ENCODE measurements at places on chromosomes 16 and 17. TPM values are rescaled to one million over a fixed set of nuclear protein-coding genes. Genes with fewer than 3 reads are reported as not detected.

Gene LAT
- total RNA-seq, result 1.3 TPM

Gene C16orf92
- not detected for total RNA-seq

Gene ADAP2
- total RNA-seq, result 8.3 TPM

Gene ASPA
- 0.54 TPM for total RNA-seq

Gene NT5C
- 19.9 TPM for total RNA-seq

Gene HAS3
- total RNA-seq, result 14.5 TPM

Gene SGCA
- not detected for total RNA-seq

Gene GPR139
- total RNA-seq, result 0.91 TPM

GRCh38 chr16:17289674-17290635 is 180.8 kb downstream of the XYLT1 start:
- no peak for DNase-seq

DNA sequence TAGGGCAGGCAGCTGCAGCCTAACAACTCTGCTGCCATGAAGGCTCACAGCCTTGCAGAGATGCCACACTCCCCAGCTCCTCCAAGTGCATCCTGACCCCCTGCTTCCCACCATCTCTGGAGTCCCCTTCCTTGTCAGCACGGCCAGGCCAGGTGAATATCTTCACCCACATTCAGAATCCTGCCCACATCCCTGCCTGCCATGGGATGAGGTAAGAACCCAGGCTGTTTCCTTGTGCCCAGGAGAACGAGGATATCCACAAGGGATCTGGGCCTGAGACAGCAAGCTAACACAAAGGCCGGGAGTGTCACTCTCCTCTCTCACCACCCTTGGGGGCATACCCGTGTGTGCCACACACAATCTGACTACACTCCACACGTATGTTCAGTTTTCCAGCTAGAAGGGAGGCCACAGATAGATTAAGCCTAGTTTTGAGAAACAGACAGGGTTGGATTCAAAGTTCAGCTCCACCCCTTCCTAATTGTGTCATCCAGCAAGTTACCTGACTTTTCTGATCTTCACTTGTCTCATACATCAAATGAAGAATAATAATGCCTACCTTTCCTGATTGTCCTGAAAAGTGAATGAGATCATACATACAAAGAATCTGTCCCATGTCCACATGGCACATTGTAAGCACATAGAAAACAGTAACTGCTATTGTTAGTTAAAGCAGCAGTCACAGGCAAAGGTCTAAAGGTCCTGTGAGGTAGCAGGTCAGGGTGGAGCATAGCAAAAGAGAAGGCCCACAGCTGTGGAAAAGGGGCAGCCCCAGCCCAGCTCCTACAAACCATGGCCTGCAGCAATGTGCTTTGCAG is 17.4 kb upstream of the SUPT4H1 start:
- DNase-seq, result no peak

GRCh38 chr17:5976251-5976650 is 93.9 kb upstream of the WSCD1 start:
- DNase-seq, result no peak

DNA sequence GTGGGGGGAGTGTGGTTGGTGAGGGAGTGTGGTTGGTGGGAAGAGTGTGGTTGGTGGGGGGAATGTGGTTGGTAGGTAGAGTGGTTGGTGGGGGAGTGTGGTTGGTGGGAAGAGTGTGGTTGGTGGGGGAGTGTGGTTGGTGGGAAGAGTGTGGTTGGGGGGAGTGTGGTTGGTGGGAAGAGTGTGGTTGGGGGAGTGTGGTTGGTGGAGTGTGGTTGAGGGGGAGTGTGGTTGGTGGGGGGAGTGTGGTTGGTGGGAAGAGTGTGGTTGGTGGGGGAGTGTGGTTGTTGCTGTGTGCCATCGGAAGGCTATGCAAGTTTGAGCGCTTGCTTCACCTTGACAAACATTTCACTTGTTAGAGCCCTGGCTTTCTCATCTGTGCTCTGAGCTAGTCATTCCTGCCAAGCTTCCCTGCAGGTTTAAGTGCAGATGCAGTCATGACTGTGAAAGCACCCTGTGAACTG is 20.1 kb downstream of the MINK1 start:
- DNase-seq, result no peak

GRCh38 chr16:349211-349610 is 3.3 kb downstream of the AXIN1 start:
- DNase-seq, result no peak

DNA sequence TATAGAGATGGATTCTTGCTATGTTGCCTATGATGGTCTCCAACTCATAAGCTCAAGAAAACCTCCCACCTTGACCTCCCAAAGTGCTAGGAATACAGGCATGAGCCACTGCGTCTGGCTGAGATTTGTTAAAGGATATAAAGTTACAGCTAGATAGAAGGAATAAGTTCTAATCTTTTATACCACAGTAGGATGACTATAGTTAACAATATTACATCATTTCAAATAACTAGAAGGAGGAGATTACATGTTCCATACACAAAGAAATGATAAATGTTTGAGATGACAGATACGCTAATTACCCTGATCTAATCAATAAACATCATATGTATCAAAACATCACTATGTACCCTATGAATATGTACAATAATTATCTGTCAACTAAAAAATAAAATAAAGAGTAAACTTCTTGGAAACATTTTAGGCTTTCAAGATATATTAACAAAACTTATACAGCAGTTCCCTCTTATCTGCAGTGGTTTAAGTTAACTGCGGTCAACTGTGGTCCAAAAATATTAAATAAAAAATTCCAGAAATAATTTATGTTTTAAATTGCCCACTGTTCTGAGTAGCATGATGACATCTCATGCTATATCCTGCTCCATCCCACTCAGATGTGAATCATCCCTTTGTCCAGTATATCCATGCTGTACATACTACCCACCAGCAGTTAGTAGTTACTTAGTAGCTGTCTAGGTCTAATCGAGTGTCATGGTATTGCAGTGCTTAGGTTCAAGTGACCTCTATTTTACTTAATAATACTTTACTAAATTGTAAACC is 129.2 kb upstream of the NACA2 start:
- no peak for DNase-seq

GRCh38 chr16:48335961-48336360 is 49.3 kb downstream of the SIAH1 start:
- DNase-seq, result no peak

- peak; percentile 66 for DNase-seq
Measured at GRCh38 chr17:4881761-4882555, 17.4 kb upstream of the C17orf107 start.

GRCh38 chr17:11331547-11332513 is 90.8 kb downstream of the SHISA6 start:
- DNase-seq, result no peak

DNA sequence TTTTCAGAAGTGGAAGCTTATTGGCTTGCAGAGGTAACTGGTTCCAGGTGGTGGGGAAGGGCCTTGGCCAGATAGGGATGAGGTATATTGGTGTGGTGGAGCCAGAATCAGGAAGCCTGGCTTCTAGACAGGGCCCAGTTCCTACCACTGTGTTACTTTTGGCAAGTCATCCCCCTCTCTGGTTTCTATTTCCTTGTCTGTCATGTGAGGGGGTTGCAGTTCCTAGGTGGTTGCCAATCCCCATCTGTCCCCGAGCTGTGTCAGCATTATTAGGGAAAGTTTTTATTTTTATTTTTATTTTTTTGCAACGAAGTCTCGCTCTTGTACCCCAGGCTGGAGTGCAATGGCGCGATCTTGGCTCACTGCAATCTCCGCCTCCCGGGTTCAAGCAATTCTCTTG is 3.0 kb downstream of the SMCR8 start:
- no peak for DNase-seq

DNA sequence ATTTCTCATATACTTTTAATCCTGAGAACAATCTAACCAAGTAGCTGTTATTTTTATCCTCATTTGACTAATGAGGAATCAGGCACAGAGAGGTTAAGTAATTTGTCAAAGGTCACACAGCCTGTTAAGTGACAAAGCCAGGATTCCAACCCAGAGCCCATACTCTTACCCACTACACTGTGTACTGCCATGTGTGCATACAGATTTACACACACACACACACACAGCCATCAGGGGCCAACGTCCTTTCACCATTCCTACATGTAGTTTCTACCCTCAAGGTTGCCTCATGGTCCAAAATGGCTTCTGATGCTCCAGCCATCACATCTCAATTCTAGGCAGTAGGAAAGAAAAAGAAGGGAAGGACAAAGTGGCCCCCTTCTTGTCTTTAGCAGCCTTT is 22.1 kb downstream of the TMEM186 start:
- no peak for DNase-seq

GRCh38 chr17:19641687-19642372 is 6.7 kb upstream of the ALDH3A2 start:
- DNase-seq, result no peak

DNA sequence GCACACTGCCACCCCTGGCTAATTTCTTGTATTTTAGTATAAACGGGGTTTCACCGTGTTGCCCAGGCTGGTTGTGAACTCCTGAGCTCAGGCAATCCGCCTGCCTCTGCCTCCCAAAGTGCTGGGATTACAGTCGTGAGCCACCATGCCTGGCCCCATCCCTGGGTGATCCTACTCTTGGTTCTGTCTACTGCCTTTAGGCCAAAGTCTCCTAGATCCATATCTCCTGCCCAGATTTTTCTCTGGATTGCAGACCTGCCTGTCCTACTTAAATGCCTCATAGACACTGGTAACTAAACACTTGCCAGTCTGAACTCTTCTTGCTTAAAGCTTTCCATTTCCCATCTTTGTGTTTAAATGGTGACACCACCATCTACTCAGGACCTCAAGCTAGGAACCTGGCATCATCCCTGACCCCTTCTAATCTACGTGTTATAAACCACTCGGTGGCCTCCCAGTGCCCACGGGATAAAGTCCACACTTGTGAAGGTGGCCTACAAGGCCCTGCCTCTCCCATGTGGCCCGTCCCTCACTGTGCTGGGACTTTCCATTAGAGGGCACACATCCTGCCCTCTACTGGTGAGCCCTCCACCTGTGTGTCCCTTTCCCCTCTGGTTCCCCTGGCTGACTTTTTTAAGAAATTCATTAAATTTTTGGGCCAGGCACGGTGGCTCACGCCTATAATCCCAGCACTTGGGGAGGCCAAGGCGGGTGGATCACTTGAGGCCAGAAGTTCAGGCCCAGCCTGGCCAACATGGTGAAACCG is 51.1 kb downstream of the USP43 start:
- no peak for DNase-seq

DNA sequence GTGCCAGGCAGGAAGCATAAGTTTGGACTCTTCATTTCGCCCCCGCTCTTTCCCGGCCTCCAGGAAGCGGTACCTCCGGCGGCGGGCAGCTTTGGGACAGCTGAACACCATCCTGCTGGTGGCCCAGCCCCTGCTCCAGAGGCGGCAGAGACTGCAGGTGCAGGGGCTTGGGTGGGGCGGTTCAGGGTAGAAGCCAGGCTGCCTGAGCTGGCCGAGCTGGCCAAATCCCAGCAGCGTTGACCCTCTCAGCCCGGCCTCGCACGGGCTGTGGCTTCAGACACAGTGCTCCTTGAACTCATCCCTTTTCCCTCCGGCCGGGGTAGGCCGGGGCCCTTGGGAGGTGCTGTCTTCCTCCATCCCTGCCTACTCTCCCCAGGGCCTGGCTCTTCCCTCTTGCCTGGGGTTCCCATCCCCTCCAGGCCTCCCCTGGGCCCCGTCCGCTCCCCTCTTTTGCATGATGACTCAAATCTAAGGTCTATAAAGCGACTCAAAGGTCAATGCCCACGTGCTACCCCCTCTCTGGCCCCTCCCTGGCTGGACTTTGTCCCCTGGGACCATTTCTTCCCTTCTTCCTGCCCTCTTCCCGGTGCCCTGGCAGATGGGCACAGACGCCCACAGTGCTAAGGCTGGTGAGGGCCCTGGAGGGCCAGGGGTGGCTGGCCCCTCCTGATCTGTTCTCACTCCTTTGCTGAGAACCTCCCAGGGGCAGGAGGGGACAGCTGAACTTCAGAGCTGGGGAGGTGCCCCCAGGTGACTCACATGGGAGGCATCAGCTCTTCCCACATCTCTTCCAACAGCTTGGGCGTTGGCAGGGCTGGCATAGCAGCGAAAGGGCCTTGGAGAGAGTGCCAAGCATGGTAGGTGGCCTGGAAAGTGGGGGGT is 22.7 kb downstream of the MYO15B start:
- DNase-seq, result no peak

DNA sequence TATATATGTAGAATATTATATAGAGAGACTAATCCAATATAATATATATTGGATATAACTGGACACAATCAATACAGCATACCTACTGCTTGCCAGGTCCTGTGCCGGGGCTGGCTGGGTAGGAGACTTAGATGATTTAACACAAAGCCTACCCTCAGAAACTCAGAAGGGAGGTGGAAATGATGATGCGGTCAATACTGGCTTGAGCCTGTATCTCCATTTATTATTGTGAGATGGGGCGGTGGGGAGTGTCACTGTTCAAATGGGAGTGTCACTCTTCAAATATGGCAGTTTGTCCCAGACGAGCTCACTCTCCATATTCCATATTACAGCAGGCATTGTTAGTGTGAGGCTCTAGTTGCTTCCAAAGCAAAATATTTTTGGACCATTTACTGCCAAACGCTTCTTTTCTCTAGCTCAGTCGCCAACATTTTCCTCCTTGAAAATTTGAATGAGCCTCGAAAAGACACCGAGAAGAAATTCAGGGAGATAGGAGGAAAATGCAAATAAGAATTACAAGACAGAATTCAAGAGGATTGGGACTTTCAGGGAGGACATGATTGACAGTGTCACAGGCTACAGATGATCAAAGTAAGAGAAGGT is 70.7 kb downstream of the WSCD1 start:
- DNase-seq, result no peak

DNA sequence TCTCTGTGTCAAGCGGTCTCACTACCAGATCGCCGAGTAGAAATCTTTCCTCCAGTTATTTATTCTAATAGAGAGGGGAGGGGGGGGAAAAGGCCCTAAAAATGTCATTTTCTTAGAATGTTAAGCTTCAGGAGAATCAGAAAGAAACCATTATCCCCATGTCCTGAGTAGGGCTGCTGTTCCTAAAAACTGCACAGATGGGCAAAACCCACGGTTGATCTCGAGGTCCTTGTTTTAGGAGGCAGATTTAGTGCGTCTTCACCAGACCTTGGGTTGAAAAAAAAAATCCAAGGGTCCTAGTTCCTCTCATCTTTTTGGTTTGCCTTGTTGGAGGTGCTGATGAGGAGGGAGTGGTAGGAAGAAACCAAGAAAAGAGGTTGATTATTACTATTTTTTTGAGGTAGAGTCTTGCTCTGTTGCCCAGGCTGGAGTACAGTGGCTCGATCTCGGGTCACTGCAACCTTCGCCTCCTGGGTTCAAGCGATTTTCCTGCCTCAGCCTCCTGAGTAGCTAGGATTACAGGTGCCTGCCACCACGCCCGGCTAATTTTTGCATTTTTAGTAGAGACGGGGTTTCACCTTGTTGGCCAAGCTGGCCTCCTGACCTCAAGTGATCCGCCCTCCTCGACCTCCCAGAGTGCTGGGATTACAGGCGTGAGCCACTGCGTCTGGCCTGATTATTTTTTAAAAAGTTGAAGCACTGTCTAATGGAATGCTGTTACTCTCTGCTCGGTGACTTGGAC is 1.4 kb downstream of the CBFB start:
- no peak for DNase-seq

Measured in cerebellum (tissue), 4 donors.